ENCODE measurements at places on chromosomes 3 and 15. TPM values are rescaled to one million over a fixed set of nuclear protein-coding genes. Genes with fewer than 3 reads are reported as not detected.

DNA sequence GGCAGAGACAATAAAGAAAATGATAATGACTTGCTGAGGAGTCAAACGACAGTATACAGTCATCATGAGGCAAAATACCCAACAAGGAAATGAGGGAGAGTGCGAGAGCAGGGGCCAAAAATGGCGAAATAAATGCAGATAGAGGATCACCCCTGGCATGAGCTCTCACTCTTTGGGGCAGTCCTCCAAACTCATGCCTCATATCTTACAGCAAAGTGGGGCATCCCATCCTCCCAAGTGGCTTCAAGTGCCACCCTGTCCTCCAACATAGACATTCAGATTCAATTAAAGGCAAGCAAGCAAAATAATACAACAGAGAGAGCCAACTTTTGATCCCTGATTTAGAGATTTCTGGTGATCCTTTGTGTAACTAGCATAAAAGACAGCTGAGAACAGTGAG lies 278.4 kb downstream of the GBE1 start:
- H3K4me1 ChIP-seq = peaks cover 20% of the 10 kb centered on the region
- H3K27ac ChIP-seq = no peak overlapping the region
- H3K36me3 ChIP-seq = no peaks in the 10 kb centered on the region
- H3K27me3 ChIP-seq = no peaks in the 10 kb centered on the region
- H3K4me3 ChIP-seq = no peak overlapping the region

DNA sequence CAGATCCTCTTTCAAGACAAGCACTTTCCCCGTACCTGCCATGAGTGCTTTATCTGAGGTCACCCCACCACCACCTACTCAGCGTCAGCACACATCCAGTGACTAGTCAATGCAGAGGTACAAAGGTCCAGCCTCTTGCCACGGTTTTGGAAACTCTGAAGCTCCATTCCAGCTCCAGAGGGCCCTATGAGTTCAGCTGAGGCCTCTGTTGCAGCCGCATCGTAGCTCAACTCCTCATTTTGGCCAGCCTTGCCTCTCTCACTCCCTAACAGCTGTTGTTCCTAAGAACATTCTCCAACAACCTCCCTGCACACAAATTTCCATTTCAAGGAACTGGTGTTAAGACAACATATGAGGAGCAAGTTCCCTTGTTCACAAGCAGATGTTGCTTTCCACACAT lies 405.1 kb upstream of the PROK2 start:
- H3K27ac ChIP-seq = no peak overlapping the region
- H3K4me3 ChIP-seq = no peak overlapping the region
- DNase-seq = no peak
- H3K27me3 ChIP-seq = no peaks in the 10 kb centered on the region
- no peaks in the 10 kb centered on the region for H3K36me3 ChIP-seq

DNA sequence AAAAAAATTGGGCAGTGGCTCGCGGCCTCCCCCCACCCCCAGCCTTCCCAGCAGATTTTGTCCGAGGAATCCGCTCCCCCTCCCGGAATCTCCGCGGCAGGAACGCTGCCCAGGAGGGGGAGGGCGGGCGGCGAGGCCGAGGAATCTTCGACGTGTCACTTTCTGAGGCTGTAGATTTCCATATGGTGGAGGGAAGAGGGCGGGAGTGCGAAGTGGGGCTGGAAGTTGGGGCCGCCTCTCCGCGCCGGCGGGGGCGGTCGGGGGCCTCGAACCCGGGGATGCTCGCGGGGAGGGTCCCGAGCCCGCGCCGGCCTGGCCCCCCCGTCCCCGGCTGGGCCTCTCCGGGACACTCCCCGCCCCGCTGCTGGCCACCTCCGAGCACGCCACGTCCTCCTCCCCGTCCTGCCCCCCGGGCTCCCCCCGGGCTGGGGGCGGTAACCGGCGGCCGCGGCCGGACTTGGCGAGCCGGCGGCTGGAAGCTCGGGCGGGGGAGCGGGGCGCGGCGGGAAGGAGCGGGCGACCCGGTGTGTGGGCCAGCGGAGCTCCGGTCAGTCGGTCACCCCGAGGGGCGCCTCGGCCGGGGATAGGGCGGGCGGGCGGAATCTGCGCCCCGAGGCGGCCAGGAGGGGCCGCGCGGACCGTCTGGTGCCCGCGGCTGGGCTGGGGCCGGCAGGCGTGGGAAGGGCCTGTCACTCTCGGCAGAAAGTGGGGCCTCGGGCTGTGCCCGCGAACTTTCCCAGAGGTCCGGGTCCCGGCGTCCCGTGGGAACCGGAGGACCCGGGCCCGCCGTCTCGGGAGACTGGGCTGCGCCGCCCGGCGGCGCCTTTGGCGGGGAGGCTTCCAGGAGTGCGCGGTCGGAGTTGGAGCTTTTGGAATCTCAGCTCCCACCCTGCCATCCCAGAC lies 951 bp downstream of the FNDC3B start:
- no peaks in the 10 kb centered on the region for H3K36me3 ChIP-seq
- H3K4me1 ChIP-seq = peaks cover 50% of the 10 kb centered on the region
- no peaks in the 10 kb centered on the region for H3K27me3 ChIP-seq
- peak overlapping the region; percentile 99 for H3K4me3 ChIP-seq
- no peak for DNase-seq

DNA sequence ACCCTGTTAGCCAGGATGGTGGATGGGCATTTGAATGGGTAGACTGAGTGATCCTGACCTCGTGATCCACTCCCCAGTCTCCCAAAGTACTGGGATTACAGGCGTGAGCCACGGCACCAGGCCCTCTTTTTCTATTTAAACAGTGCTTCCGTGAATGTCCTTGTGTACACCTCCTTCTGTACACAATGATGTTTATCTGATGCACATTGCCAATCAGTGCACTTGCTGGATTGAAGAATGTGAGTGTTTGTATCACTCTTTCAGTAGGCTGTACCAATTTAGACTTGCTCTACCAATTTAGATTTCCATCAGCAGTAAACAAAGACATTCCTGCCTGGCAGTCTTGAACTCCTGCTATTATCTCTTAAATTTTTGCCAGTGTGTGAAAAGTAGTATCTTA lies 8.9 kb upstream of the ZNF619 start:
- peaks cover 35% of the 10 kb centered on the region for H3K36me3 ChIP-seq
- no peak overlapping the region for H3K27ac ChIP-seq
- no peak for DNase-seq
- H3K4me1 ChIP-seq = no peaks in the 10 kb centered on the region
- H3K27me3 ChIP-seq = no peaks in the 10 kb centered on the region

DNA sequence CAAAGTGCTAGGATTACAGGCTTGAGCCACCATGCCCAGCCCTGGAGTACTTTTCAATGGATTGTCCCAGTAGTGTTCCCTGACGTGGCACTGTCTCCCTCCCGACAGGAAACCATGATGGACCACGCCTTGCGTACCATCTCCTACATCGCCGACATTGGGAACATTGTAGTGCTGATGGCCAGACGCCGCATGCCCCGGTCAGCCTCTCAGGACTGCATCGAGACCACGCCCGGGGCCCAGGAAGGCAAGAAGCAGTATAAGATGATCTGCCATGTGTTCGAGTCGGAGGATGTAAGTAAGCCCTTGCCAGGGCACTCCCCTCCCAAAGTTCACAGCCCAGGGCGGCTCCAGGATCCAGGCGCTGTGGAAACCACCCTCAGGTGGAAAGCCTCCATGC lies 168.1 kb downstream of the NSMCE3 start:
- H3K36me3 ChIP-seq = no peaks in the 10 kb centered on the region
- no peaks in the 10 kb centered on the region for H3K27me3 ChIP-seq
- peaks cover 12% of the 10 kb centered on the region for H3K4me1 ChIP-seq
- DNase-seq = no peak
- no peak overlapping the region for H3K4me3 ChIP-seq
- H3K27ac ChIP-seq = no peak overlapping the region

GRCh38 chr3:111721747-111722146 lies 126.6 kb upstream of the ZBED2 start:
- H3K36me3 ChIP-seq = no peaks in the 10 kb centered on the region
- peaks cover 38% of the 10 kb centered on the region for H3K4me1 ChIP-seq
- peak; percentile 86 for DNase-seq
- no peak overlapping the region for H3K4me3 ChIP-seq

- peaks cover 59% of the 10 kb centered on the region for H3K4me1 ChIP-seq
- H3K36me3 ChIP-seq = no peaks in the 10 kb centered on the region
- no peaks in the 10 kb centered on the region for H3K27me3 ChIP-seq
- H3K4me3 ChIP-seq = no peak overlapping the region
- no peak overlapping the region for H3K27ac ChIP-seq
- DNase-seq = no peak
Observed at GRCh38 chr3:24475925-24476324, 18.7 kb downstream of the THRB start.

GRCh38 chr3:43726521-43726920 lies 35.8 kb downstream of the ABHD5 start:
- H3K4me3 ChIP-seq = no peak overlapping the region
- no peaks in the 10 kb centered on the region for H3K27me3 ChIP-seq
- H3K27ac ChIP-seq = no peak overlapping the region
- H3K4me1 ChIP-seq = no peaks in the 10 kb centered on the region

- H3K4me3 ChIP-seq = no peak overlapping the region
- no peaks in the 10 kb centered on the region for H3K36me3 ChIP-seq
- peaks cover 21% of the 10 kb centered on the region for H3K4me1 ChIP-seq
Observed at GRCh38 chr3:115084686-115085085, 62.4 kb downstream of the ZBTB20 start.

DNA sequence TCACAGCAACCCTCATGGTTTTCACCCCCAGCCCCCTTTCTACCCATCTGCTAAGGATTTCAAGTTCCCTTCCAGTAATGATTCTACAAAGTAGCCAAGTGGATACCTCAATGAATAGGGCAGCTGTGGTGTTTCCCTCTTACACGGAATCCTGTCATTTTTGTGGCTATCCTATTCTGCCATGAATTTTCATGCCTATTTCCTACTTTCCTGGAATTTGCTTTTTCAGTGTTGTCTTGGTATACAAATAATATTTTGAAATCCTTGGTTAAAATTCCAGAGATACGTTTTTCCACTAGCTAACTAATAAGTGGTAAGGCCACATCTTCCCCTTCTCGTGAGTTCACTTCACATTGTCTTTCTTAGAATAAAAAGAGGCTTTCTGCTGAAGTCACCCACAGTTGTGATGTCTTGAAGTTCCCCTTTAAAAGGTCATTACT lies 7.5 kb downstream of the ADPRH start:
- no peaks in the 10 kb centered on the region for H3K27me3 ChIP-seq
- no peak overlapping the region for H3K27ac ChIP-seq
- no peak overlapping the region for H3K4me3 ChIP-seq
- no peak for DNase-seq
- H3K36me3 ChIP-seq = no peaks in the 10 kb centered on the region

DNA sequence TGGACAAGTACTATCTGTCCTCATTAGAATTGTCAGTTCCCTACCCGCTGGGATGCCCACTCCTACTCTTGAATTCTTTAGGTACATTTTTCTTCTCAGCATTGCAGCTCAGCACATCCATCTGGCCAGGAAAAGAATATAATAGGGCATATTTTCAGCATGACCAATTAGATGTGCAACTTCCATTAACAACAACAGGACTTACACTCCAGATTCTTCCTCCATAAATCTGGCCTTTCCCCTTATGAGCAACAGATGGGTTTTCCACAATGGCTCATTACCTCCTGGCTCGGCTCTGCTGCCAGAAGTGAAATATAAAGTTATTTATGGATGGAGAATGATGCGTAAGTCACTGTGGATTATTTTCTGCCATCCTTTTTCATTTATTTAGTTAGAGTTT lies 443.8 kb upstream of the TGFBR2 start:
- no peak for DNase-seq
- H3K4me3 ChIP-seq = no peak overlapping the region
- no peak overlapping the region for H3K27ac ChIP-seq
- no peaks in the 10 kb centered on the region for H3K27me3 ChIP-seq
- H3K4me1 ChIP-seq = peaks cover 11% of the 10 kb centered on the region
- no peaks in the 10 kb centered on the region for H3K36me3 ChIP-seq

DNA sequence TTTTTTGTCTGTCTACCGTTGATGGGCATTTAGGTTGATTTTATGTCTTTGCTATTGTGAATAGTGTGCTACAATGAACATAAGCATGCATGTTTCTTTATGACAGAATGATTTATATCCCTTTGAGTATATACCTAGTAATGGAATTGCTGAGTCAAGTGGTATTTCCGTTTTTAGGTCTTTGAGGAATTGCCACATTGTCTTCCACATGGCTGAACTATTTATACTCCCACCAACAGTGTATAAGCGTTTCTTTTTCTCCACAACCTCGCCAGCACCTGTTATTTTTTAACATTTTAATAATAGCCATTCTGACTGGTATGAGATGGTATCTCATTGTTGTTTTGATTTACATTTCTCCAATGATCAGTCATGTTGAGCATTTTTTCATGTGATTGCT lies 89.6 kb upstream of the GALNT15 start:
- peaks cover 31% of the 10 kb centered on the region for H3K4me1 ChIP-seq
- no peak overlapping the region for H3K4me3 ChIP-seq
- no peaks in the 10 kb centered on the region for H3K36me3 ChIP-seq
- no peaks in the 10 kb centered on the region for H3K27me3 ChIP-seq
- no peak overlapping the region for H3K27ac ChIP-seq
- no peak for DNase-seq

DNA sequence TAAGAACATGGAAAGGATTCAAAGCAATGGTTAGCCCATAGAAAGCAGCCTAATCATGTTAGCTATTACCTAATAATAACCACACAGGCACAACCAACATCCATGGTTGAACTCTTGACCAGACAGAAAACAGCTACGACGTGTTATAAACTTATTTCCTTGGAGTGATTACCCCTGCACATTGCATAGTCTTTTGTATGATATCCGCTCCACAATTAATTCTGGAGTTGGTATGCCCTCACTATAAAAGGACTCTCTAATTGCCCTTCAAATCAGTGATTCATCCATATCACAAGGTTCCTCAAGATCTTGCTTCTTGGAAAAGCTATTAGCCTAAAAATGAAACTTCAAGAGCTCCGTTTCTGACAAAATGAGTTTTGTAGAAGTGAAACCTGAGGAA lies 117.9 kb downstream of the SYNPR start:
- no peaks in the 10 kb centered on the region for H3K4me1 ChIP-seq
- H3K4me3 ChIP-seq = no peak overlapping the region
- H3K36me3 ChIP-seq = no peaks in the 10 kb centered on the region

DNA sequence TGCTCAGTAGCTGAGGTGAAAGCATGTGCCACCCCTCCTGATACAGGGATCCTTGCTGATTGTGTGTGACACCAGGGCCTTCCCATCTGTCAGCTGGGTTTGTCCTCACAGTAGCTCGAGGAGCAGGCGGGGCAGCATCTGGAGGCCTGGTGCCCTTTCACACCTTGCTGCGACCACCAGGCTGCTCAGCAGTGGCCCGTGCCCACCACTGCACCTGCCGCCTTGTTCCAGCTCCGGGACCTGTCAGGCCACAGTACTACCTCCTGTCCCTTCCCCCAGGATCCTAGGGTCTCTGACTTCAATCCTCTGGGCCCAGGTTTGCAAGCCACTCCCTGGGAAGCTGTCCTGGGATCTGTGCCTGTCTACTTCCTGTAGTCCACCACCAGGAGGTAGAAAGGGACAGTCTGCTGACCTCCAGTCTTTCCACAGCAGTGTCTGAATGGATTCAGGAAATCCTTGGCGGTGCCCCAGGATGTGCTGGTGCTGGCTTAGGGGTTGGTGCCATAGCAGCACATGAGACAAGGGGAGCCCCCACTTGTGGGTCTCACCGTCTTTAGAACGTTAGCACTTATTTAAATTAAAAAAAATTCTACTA lies 27.5 kb downstream of the APBA2 start:
- no peak overlapping the region for H3K27ac ChIP-seq
- no peaks in the 10 kb centered on the region for H3K4me1 ChIP-seq
- DNase-seq = no peak
- H3K4me3 ChIP-seq = no peak overlapping the region
- H3K36me3 ChIP-seq = no peaks in the 10 kb centered on the region

The STAB1 gene
- 101 TPM for total RNA-seq

The GRK7 gene
- total RNA-seq = not detected

The HACL1 gene
- 23.6 TPM for total RNA-seq

The NTRK3 gene
- total RNA-seq = 6.3 TPM

The TF gene
- total RNA-seq = 3.1 TPM

The ANKDD1A gene
- total RNA-seq = 11.8 TPM

The C15orf62 gene
- total RNA-seq = 0.57 TPM

The THUMPD3 gene
- 24.3 TPM for total RNA-seq
